GM04503 (cell line): ENCODE measurements at places on chromosomes 2 and 18.
A peak's percentile ranks its signal among the peaks of the same experiment; 100 is the strongest.

GRCh38 chr2:111182740-111183139, 62.0 kb downstream of the BCL2L11 start:
- DNase-seq, result no peak

DNA sequence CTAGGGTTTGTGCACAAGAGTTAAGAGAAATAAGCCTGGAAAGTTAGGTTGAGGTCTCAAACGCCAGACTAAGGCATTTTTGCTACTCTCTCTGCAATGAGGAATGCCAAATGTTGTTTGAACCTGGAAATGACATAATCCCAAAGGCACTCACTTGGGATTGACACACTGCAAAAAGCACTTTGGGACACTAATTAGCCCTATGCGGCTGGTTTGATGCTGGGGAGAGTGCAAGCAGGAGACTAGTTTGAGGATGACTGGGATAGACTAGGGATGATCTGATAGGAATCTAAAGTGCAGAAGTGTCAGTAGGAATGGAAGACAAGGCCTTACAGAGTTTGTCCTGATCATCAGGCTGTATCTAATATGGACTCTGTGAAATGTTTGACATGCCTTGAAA, 469.0 kb downstream of the SLC4A3 start:
- no peak for DNase-seq

- DNase-seq, result no peak
These were observed 66.5 kb upstream of the CABLES1 start for GRCh38 chr18:23068570-23069310.

DNA sequence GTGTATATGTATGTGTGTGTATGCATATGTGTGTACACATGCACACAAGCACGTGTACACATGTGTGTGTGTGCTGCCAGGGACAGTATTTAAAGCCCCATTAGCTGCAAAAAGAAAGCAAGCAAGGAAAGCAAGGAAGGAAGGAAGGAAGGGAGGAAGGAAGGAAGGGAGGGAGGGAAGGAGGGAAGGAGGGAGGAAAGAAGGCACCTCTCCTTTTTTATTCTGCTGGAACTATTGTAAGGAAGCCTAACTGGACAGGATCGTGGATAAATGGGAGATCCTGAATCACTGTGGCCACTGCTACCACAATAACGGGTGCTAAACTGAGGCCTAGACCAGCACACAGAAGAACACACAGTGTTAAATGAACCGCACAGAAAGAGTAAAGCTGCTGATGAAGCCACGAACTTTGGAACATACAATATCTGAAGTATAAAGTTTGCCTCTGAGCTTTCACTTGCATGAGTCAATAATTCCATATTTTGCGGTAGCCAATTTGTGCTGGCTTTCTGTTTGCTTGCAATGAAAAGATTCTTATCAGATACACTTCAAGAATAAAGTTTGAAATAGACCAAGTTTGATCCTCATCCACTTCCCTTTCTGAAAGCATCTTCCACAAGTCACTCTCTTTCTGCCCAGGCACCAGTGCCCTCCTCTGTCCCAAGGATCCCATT, 15.5 kb downstream of the CACNB4 start:
- no peak for DNase-seq

- no peak for DNase-seq
These were observed 6.7 kb downstream of the RAMP1 start for GRCh38 chr2:237866101-237866621.

GRCh38 chr2:217636578-217636977, 366.2 kb downstream of the TNS1 start:
- no peak for DNase-seq

DNA sequence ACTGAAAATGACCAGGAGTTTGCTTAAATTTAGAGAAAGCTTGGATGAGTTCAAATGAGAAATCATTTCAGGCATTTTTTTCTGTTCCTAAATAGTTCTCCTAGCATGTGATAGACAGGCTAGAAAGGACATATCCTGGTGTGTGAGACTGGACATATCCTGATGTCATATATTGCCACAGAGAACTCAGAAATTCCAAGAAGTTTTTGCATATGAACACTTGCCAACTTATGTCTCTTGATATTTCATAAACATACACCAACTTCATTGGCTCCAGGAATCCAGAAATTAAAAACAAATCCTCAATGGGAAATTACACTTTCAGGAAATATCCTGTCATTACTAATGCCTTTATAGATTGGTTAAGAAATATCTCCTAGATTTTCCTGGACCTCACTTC, 2.9 kb upstream of the SERPINB4 start:
- no peak for DNase-seq

- DNase-seq, result peak; percentile 59
These were observed 59.5 kb downstream of the PUM2 start for GRCh38 chr2:20291106-20291564.

DNA sequence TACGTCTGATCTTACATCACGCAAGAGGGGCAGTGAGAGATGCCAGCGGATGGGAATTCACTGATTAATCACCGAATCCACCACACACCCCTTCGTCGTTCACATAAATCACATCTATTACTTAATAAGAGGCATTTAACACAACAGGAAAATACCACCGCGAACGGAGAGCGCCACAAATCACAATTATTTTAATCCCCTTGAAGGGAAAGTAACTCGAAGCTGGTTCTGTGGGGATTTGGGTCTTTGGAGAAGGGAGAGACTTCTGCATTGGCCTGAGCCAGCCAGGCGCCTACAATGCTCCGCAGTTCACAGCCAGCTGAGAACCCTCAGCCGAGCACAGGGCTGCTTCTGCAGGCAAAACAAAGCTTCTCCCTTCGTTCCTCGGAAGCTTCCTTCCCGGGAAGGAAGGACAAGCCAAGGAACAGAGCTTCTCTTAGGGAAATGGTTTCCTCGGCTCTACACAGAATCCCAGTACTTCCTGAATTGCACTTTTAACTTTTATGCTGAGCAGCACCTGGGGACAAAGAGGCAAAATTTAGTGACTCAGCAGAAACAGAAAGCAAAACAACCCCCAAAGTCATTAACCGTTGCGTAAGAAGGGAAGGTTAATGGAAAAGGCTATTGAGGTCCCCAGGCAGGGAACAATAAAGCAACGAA, at the start of gene LRP1B:
Gene LRP1B (minus strand): TSS at position 7 of the 660 bp plus-strand sequence. CDS start 287 bp downstream, outside the sequence.
- DNase-seq, result no peak

GRCh38 chr2:112891385-112891831, 19.6 kb upstream of the IL37 start:
- no peak for DNase-seq

- no peak for DNase-seq
These were observed 804.4 kb upstream of the CELF4 start for GRCh38 chr18:38369772-38370690.

DNA sequence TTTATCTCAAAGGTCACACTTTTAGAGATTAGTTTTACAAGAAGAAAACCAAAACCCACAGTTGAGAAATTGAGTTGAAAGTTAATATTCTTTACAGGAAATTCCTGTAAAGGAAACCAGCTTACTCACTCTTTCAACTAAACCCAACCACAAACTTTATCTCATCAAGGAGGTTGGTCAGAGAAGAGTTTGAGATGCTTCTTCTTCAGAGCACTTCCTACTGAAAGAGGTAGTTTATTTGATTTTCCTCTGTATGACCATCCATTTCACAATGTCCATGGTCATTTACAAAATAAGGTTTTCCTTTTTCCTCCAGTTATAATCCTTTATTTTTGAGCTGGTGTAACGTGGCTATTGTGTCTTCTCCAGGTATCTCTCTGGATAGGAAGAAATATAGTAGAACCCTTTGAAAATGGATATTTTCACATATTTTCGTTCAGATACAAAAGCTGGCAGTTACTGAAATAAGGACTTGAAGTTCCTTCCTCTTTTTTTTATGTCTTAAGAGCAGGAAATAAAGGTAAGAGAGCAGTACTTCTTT, 4.5 kb upstream of the IL18RAP start:
- no peak for DNase-seq

- peak; percentile 56 for DNase-seq
These were observed 404.8 kb downstream of the TXNL1 start for GRCh38 chr18:56233595-56233994.

GRCh38 chr2:241659150-241659739, 21.8 kb downstream of the ATG4B start:
- peak; percentile 39 for DNase-seq

DNA sequence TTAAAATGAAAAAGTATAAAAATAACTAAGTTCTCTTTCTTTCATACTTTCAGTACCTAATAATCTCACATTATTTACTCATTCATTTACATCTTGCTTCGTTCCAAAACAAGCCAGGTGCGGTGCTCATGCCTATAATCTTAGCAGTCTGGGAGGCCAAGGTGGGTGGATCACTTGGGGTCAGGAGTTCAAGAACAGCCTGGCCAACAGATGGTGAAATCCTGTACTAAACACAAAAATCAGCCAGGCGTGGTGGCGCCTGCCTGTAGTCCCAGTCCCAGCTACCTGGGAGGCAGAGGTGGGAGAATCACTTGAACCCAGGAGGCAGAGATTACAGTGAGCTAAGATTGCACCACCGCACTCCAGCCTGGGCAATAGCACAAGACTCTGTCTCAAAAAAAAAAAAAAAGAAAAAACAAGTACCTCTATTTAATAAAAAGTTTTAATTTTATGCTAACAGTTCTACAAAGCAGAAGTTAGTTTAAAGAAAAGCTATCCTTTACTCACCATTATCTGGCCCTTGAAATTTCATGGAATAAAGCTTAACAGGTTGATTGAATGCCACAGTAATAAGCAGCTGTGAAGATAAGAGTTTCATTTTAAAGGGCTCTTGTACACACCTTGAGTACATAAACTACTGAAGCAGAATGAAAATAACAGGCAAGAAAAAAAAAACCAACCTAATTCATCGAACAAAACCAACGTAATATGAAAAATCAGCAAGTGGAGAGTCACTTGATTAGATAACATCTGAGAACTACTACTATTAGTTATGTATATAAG, 22.5 kb downstream of the TXNL1 start:
- no peak for DNase-seq

- DNase-seq, result no peak
These were observed 107.5 kb downstream of the SS18 start for GRCh38 chr18:25982961-25983360.

GRCh38 chr2:20273042-20273441, 48.1 kb upstream of the SDC1 start:
- DNase-seq, result no peak

DNA sequence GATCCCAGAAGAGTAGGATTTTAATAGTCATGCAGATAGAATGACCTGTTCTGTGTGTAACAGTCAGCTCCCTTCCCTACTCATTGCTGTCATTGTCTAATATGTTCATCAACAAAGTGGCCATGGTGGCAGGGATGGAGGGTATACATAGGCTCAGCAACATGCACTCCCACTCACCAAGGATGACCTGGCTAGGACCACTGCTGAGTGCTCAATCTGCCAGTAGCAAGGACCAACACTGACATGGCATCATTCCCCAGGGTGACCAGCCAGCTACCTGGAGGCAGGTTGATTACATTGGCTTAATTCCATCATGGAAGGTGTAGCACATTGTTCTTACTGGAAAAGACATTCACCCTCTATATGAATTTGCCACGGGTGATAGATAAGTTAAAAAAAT, 401.7 kb upstream of the CELF4 start:
- DNase-seq, result no peak

GRCh38 chr2:195732574-195732973, 75.5 kb downstream of the SLC39A10 start:
- DNase-seq, result no peak

GRCh38 chr18:67964462-67964861, 447.9 kb upstream of the DSEL start:
- DNase-seq, result no peak

DNA sequence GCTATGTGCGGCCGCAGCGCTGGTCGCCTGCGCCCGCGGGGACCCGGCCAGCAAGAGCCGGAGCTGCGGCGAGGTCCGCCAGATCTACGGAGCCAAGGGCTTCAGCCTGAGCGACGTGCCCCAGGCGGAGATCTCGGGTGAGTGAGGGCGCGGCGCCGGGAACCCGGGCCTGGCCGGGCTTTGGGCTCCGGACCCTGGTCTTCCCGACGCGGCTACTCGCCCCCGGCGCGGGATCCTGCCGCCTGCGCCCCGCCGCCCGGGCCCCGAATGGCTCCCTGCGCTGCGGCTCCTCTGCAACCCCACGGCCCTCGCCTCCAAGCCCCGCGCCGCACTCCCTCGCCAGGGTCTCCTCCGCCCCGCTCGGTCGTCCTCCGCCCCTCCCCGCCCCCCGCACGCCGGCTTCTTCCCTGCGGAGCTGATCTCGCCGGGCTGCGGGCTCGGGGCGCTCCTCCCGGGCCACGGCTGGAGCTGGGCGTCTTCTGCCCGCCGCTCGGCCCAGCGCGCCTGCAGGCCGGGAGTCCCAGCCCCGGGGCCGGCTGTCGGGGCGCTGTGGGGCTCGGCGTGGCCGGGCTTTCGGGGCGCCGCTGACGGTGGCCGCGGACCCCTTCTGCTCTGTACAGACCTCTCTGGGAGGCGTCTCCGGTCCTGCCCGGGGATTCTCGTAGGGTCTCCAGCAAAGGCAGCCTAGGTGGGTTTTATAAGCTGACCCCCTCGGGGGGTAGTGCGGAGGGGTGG, 652 bp downstream of the GPC1 start:
- no peak for DNase-seq

DNA sequence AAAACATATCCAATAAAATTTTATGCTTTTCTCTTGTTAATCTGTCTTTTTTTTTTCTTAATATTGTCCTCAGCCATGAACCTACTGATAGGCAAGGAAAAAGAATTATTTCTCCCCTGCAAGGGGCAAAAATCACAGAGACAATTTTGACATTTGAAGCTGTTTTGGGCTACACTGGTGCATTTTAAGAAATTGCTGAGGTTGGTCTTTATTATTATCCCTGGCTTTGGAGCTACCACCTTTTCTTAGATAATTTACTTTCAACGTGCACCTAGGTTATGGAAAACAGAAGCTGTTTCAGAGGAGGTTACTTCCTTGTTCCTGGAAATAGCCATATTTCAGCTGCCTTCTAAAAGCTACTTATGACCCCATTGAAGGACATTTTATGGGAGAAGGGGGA, 195.5 kb upstream of the KYNU start:
- DNase-seq, result no peak

- DNase-seq, result no peak
These were observed 10.9 kb upstream of the CDH20 start for GRCh38 chr18:61322265-61322873.

GRCh38 chr2:124025171-124025580, at the start of gene CNTNAP5:
TSS of gene CNTNAP5 (plus strand) at chr2:124025287. CDS start at chr2:124025651, 364 bp downstream.
- DNase-seq, result no peak

- no peak for DNase-seq
These were observed 378.6 kb downstream of the DPP10 start for GRCh38 chr2:114821055-114821454.

- no peak for DNase-seq
These were observed 138.9 kb upstream of the SETBP1 start for GRCh38 chr18:44541781-44542180.
